Activated T-helper 1 cell treated with anti-CD3 and anti-CD28 coated beads, Interleukin-12 subunit alpha, Interleukin-12 subunit beta, Interleukin-2, Interleukin-4 antibody, amounts not matched to agents 30 ng/mL and 10 ng/mL and 1 ng/mL, durations not matched to agents 14 hours and 24 hours and 36 hours (primary cell): ENCODE measurements at places on chromosomes 2 and 18. TPM values are rescaled to one million over a fixed set of nuclear protein-coding genes. Genes with fewer than 3 reads are reported as not detected.

GRCh38 chr18:79399275-79400081, 3.7 kb downstream of the NFATC1 start:
- peak; percentile 31 for DNase-seq

DNA sequence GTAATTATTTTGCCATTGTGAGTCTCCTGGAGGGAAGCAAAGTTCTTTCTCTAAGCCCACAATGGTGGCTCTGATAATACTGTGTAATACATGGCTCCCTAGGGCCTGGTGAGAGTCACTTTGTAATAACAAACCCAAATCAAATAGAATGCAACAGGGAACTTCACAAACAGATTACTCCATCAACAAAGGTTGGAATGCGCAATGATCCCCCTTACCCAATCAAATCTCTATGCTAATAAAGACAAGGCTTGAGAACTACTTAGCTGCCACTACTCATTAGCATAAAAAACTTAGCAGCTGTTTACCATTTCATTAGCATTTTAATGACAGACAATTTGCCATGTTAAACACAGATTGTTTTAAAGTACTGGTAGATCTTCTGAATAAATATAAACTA, 285.6 kb upstream of the SESTD1 start:
- no peak for DNase-seq

DNA sequence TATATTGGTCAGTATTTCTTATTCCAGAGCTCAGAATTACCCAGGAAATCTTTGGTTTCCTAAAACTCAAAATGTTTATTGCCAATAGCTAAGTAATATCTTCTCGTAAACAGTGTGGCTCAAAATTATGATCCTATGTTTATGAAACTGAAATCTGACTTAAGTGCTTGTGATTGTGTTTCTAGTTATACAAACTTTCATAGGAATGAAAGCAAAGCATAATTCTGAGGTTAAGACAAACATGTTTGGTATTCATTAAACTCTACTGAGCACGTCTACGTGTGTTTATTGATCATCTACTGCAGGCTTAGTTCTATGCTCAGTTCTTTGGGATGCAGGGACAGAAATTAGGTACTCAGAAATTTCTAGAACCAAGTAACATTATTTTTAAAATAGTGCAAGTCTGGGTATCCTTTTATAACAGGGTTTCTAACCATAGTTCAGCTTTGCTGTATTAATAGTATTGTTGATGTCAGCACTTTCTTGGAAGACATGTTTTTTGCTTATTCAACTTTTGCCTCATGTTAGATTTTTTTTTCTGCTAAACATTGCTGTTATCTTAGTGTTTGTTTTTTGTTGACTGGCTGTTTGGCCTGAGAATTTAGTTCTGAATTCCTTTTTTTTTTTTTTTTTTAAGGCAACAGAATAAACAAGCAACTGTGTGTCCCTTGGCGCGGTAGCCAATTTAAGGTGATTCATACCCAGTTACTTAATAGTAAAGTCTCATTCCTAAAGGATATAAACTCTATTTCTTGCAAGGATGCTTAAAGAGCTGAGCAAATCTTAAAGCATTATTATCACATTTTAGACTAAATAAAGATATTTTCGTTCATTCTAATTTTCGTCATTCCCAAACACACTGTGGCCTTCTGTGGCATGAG, 31.3 kb downstream of the PTPRM start:
- no peak for DNase-seq

DNA sequence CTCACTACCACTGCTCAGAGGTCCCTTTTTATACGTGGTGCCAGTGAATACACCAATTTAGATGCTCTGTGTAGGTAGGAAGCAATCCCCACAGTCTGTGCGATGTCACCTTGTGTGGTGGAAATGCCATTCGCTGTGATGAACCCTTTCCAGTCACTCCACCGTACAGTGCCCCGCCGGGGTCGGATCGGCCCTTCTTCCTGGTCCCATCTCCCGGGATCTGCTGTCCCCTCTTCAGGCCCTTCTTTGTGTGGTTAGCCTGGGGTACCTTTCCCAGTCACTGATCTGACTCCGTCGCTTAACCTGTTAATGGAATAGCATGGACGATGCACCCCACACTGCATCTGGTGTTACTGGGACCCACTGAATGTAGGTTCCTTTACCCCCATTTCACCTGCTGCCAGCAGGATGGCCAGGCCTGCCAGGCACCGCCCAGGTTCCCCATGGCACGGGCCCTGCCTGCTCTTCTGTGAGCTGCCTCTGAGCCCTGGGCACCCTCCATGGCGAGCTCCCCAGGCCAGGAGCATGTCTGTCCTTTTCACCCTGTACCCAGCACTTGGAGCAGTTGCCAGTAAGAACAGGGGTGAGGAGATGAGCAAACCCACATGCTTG, 18.0 kb downstream of the TWIST2 start:
- DNase-seq = no peak

Gene DSG4
- total RNA-seq = not detected in 2 replicates

Gene ZSCAN30
- 10.2 and 11.0 TPM in 2 replicates for total RNA-seq

Gene ANKRD62
- total RNA-seq = not detected in 2 replicates

Gene NABP1
- total RNA-seq = 51.0 and 58.4 TPM in 2 replicates
